Large intestine (tissue), 12 donors: ENCODE measurements at places on chromosomes 2 and 18. TPM values are rescaled to one million over a fixed set of nuclear protein-coding genes. Genes with fewer than 3 reads are reported as not detected.
A peak's percentile ranks its signal among the peaks of the same experiment; 100 is the strongest.

- no peak overlapping the region for H3K4me3 ChIP-seq
- H3K27me3 ChIP-seq, result peaks cover 3% of the 10 kb centered on the region
- H3K27ac ChIP-seq, result no peak overlapping the region
- H3K36me3 ChIP-seq, result no peaks in the 10 kb centered on the region
These were observed 2.3 kb upstream of the PLEK start for GRCh38 chr2:68362749-68363148.

Gene DLX1
- polyA plus RNA-seq, result 3.4 TPM

Gene NCKAP1
- polyA plus RNA-seq, result 127 TPM

DNA sequence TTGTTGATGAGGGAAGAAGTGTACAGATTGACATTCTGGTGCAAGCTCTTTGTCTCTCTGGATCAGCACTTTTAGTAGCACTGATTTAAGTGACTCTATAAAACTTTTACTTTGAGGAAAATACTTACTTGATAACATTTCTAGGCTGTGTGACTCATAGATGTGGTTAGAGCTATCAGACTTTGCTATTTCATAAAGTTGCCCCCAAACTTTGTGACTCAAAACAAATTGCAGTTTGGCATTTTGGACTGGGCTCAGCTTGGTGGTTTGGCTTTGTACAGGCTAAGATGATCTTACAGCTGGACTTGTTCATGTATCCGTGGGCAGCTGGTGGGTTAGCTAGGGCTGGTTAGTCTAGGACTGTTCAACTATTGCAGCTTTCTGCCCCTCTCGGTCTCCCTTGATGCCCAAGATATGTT, 42.1 kb upstream of the GLS start:
- H3K27ac ChIP-seq, result no peak overlapping the region
- H3K36me3 ChIP-seq, result no peaks in the 10 kb centered on the region
- no peak overlapping the region for H3K4me3 ChIP-seq
- no peak for DNase-seq
- H3K27me3 ChIP-seq, result no peaks in the 10 kb centered on the region
- peaks cover 11% of the 10 kb centered on the region for H3K4me1 ChIP-seq

Gene BMP10
- polyA plus RNA-seq, result not detected

Gene ITM2C
- 321 TPM for polyA plus RNA-seq

- no peak for DNase-seq
- H3K36me3 ChIP-seq, result peaks cover 6% of the 10 kb centered on the region
- H3K27ac ChIP-seq, result no peak overlapping the region
- peaks cover 12% of the 10 kb centered on the region for H3K4me1 ChIP-seq
- H3K27me3 ChIP-seq, result no peaks in the 10 kb centered on the region
These were observed 77.5 kb upstream of the RANBP2 start for GRCh38 chr2:108641756-108642155.

Gene IL36G
- 0.51 TPM for polyA plus RNA-seq

Gene ADAM23
- polyA plus RNA-seq, result 3.3 TPM

GRCh38 chr18:48646976-48647375, 108.1 kb downstream of the CTIF start:
- no peak for DNase-seq
- H3K27me3 ChIP-seq, result no peaks in the 10 kb centered on the region
- H3K4me1 ChIP-seq, result no peaks in the 10 kb centered on the region
- H3K27ac ChIP-seq, result no peak overlapping the region
- H3K4me3 ChIP-seq, result no peak overlapping the region

Gene ST6GAL2
- 5.2 TPM for polyA plus RNA-seq

GRCh38 chr18:12750715-12751502, 48.1 kb downstream of the PSMG2 start:
- H3K27me3 ChIP-seq, result no peaks in the 10 kb centered on the region
- no peak for DNase-seq
- H3K4me1 ChIP-seq, result no peaks in the 10 kb centered on the region

DNA sequence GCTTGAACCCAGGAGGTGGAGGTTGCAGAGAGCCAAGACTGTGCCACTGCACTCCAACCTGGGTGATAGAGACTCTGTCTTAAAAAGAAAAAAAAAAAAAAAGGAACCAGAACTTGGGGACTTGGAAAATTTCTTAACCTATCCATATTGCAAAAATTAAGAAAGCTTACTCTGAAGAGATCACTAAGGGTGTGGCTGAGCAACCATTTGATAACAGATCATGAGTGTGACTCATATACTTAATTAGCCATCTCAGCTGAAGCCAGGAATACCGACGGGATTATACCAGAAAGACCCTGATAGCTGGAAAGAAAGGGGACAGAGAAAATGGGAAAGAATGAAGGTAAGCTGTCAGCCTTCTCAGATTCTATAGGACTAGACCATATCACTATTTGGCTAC, 7.1 kb upstream of the ADD2 start:
- H3K27me3 ChIP-seq, result peaks cover 62% of the 10 kb centered on the region
- H3K27ac ChIP-seq, result no peak overlapping the region
- no peaks in the 10 kb centered on the region for H3K36me3 ChIP-seq
- no peak for DNase-seq
- no peaks in the 10 kb centered on the region for H3K4me1 ChIP-seq

Gene RAB6C
- polyA plus RNA-seq, result 0.21 TPM

Gene IL36RN
- not detected for polyA plus RNA-seq

DNA sequence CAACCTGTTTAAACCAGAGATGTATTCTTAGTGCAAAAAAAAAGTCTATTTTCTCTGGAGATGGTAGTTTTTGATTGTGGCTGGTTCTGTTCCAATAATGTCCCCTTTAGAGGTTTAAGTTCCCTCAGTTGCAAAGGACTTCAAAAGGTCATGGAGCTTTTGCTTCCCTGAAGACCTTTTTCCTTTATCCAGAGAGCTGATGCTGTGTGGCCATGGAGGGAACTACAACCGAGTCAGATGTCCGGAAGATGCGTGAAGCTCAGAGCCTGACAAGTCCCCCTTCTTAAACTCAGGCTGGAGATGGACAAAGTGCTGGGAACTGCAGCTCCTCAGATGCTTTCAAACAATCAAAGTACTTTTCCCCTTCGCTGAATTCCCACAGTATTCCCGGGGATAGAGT, 176.1 kb downstream of the TMEM18 start:
- H3K4me1 ChIP-seq, result no peaks in the 10 kb centered on the region
- no peaks in the 10 kb centered on the region for H3K27me3 ChIP-seq
- H3K27ac ChIP-seq, result no peak overlapping the region

- H3K27ac ChIP-seq, result no peak overlapping the region
- H3K4me1 ChIP-seq, result peaks cover 6% of the 10 kb centered on the region
- DNase-seq, result no peak
These were observed 6.6 kb downstream of the GAREM2 start for GRCh38 chr2:26179446-26179913.

GRCh38 chr2:158009399-158009798, 92.3 kb upstream of the UPP2 start:
- no peak overlapping the region for H3K4me3 ChIP-seq
- peak; percentile 83 for DNase-seq
- no peaks in the 10 kb centered on the region for H3K36me3 ChIP-seq
- H3K27me3 ChIP-seq, result no peaks in the 10 kb centered on the region

Gene SMYD5
- polyA plus RNA-seq, result 24.5 TPM

Gene ZBTB7C
- polyA plus RNA-seq, result 1.7 TPM

Gene CCDC85A
- 1.0 TPM for polyA plus RNA-seq

DNA sequence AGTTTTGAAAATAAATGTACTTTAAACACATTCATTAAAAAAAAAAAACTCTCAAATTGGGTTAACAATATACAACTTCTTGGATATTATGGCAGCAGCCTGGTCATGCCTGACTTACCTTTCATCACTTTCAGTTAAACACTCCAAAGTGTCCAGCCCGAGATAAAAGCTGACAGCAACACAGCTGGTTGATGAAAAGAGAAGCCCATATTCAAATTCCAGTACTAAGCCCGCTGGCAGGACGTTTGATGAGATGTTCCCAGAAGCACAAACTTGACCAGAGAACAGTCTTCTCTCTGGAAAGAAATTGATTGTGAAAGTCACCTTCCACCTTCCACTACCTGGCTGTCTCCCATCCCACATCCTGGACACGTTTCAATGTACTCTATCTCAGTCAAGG, 586.3 kb downstream of the TDRD15 start:
- no peak for DNase-seq
- no peaks in the 10 kb centered on the region for H3K27me3 ChIP-seq
- no peaks in the 10 kb centered on the region for H3K4me1 ChIP-seq
- H3K36me3 ChIP-seq, result no peaks in the 10 kb centered on the region
- H3K27ac ChIP-seq, result no peak overlapping the region

DNA sequence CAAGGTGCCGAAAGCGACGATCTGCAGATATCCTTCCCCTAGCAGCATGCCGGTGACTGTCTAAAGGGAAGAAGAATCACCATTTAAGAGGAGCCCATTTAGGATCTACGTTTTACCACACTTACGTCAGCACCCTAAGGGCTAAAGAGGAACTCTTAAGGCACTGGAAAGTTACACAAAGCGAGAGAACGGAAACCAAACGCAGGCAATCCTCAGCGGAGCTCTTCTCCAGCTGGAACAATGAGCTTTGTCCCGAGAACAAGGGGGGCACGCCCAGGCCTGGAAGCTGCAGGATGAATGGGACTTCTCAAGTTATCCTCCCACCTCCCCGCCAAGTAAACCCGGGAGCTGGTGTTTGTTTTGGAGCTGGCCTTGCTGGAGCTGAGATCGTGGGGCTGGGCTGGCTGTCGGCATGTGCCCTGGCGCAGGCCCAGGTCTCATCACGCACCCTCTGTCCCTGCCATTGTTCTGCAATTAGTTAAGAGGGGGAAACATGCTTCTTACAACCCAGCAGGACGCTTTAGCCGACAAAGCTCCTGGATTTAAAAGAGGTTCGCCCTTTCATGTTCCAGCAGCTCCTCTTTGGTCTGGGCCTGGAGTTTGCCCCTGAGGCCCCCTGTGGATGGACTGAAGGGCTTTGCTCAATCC, 36.4 kb downstream of the PXDN start:
- H3K4me3 ChIP-seq, result no peak overlapping the region
- H3K4me1 ChIP-seq, result peaks cover 5% of the 10 kb centered on the region
- peak; percentile 45 for DNase-seq
- no peaks in the 10 kb centered on the region for H3K27me3 ChIP-seq
- peak overlapping the region; percentile 48 for H3K27ac ChIP-seq

- H3K27me3 ChIP-seq, result peaks cover 11% of the 10 kb centered on the region
- DNase-seq, result peak; percentile 74
- no peak overlapping the region for H3K4me3 ChIP-seq
- H3K4me1 ChIP-seq, result peaks cover 47% of the 10 kb centered on the region
- peak overlapping the region; percentile 94 for H3K27ac ChIP-seq
- no peaks in the 10 kb centered on the region for H3K36me3 ChIP-seq
These were observed 5.1 kb upstream of the PAX8 start for GRCh38 chr2:113283704-113284284.

GRCh38 chr2:68169308-68169707, 11.6 kb downstream of the PNO1 start:
- H3K27ac ChIP-seq, result no peak overlapping the region
- no peaks in the 10 kb centered on the region for H3K27me3 ChIP-seq
- no peak overlapping the region for H3K4me3 ChIP-seq
- peaks cover 31% of the 10 kb centered on the region for H3K36me3 ChIP-seq
- no peak for DNase-seq

DNA sequence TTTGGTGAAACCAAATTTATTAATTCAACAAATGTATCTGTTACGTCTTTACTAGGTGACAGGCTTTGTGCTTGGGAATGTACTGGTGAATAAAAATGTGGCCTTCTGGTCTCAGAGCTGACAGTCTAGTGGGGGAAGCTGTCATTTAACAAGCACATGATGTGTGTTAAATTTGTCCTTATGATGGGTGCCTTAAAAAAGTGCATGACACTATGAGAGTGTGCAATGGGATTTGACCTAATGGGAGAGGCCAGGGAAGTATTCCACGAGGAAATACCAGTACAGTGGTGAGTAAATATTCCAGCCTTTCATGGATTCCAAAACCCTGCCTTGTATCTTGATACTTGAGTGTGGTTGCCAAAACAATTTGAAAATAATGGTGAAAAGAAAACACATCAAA, 308.9 kb downstream of the PLCL1 start:
- no peaks in the 10 kb centered on the region for H3K4me1 ChIP-seq
- no peaks in the 10 kb centered on the region for H3K36me3 ChIP-seq

Gene PARD6G
- 7.4 TPM for polyA plus RNA-seq
